ENCODE measurements at places on chromosomes 12 and 14. TPM values are rescaled to one million over a fixed set of nuclear protein-coding genes. Genes with fewer than 3 reads are reported as not detected.

CLEC2A gene
- total RNA-seq: not detected

KERA gene
- total RNA-seq: not detected

- DNase-seq: no peak
Measured at GRCh38 chr14:104592785-104593184, 11.8 kb downstream of the TMEM179 start.

- DNase-seq: no peak
Measured at GRCh38 chr12:95231190-95231589, 13.6 kb downstream of the VEZT start.

GRCh38 chr12:31324845-31325523 is 966 bp downstream of the SINHCAF start:
- DNase-seq: peak; percentile 66

- DNase-seq: no peak
Measured at GRCh38 chr12:14443531-14443930, 78.0 kb downstream of the ATF7IP start.

DNA sequence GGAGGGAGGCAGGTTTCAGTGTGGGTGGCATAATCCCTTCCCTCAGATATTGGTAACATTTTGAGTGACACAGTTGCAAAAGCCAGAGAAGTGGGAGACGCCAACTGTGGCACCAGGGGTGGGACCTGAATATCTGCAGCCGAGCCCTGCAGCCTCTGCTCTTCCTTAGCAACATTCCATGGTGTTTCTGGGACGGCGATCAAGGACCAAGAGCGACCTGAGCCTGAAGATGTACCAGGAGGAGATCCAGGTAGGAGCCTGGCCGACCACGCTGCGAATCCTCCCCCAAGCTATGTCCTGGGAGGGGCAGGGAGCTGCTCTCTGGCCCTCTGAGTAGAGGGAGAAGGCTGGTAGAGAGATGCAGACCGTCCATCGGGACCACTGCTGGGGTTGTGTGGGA is 41.8 kb downstream of the SLC8B1 start:
- no peak for DNase-seq

DNA sequence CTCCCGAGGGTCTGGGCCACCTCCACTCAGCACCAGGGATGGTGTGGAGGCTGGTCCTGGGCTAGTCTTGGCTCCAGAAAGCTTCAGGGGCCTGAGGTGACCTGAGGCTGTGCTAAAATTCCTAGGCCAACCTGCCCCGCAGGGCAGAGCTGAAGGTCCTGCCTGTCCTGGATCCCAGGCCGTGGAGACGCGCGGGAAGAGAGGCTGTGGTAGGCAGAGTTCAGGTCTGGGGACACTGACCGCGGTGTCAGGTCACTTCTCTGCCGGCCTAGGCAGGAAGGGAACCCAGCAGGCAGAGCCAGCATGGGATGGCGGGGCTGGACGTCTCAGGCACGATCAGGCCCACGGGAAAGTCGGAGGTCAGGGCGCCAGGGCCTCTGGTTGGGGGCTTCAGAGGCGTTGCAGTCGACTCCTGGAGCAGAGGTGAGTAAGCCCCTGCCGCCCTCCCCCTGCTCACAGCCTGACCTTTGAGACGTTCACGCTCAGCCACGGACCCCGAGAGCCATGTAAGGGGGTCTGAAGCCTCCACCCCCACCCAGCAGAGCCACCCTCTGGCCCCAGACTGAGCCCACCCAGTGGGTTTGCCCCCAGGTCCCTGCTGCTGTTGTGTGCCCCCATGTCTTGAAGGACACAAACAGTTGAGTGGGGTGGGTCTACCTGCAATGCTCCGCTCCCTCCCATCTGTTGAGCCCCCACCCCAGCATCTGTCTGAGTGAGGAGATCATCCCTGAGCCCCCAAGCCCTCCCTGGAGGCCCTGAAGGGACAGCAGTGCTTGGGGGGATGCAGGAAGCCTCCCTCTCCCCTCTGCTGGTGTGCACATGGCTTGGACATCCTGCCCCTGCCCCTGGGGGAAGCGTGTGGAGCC is 142.7 kb downstream of the KIF26A start:
- no peak for DNase-seq

Data from MG63 (cell line).